ENCODE measurements at places on chromosomes 6 and 20. TPM values are rescaled to one million over a fixed set of nuclear protein-coding genes. Genes with fewer than 3 reads are reported as not detected.
A peak's percentile ranks its signal among the peaks of the same experiment; 100 is the strongest.

GRCh38 chr6:42100029-42100901 is 42.2 kb downstream of the C6orf132 start:
- H3K27me3 ChIP-seq: peaks cover 11% of the 10 kb centered on the region
- peaks cover 29% of the 10 kb centered on the region for H3K4me1 ChIP-seq
- H3K36me3 ChIP-seq: peaks cover 6% of the 10 kb centered on the region

- H3K27me3 ChIP-seq: no peaks in the 10 kb centered on the region
- no peak for DNase-seq
- peaks cover 4% of the 10 kb centered on the region for H3K36me3 ChIP-seq
- H3K4me1 ChIP-seq: peaks cover 61% of the 10 kb centered on the region
- H3K27ac ChIP-seq: peak overlapping the region; percentile 94
These were observed 452 bp downstream of the TRAF3IP2 start for GRCh38 chr6:111605100-111605751.

GRCh38 chr6:163620670-163621330 is 206.3 kb downstream of the QKI start:
- no peak overlapping the region for H3K4me3 ChIP-seq
- no peak overlapping the region for H3K27ac ChIP-seq
- no peak for DNase-seq
- H3K27me3 ChIP-seq: no peaks in the 10 kb centered on the region
- H3K4me1 ChIP-seq: no peaks in the 10 kb centered on the region
- no peaks in the 10 kb centered on the region for H3K36me3 ChIP-seq

GRCh38 chr6:27562027-27562410 is 89.1 kb upstream of the ZNF184 start:
- peaks cover 13% of the 10 kb centered on the region for H3K4me1 ChIP-seq
- H3K36me3 ChIP-seq: peaks cover 4% of the 10 kb centered on the region
- no peak overlapping the region for H3K4me3 ChIP-seq
- H3K27me3 ChIP-seq: peaks cover 78% of the 10 kb centered on the region
- no peak overlapping the region for H3K27ac ChIP-seq
- DNase-seq: no peak

- no peaks in the 10 kb centered on the region for H3K27me3 ChIP-seq
- H3K4me3 ChIP-seq: no peak overlapping the region
- DNase-seq: no peak
- H3K27ac ChIP-seq: no peak overlapping the region
These were observed 12.7 kb downstream of the NOL4L start for GRCh38 chr20:32572271-32572968.

DNA sequence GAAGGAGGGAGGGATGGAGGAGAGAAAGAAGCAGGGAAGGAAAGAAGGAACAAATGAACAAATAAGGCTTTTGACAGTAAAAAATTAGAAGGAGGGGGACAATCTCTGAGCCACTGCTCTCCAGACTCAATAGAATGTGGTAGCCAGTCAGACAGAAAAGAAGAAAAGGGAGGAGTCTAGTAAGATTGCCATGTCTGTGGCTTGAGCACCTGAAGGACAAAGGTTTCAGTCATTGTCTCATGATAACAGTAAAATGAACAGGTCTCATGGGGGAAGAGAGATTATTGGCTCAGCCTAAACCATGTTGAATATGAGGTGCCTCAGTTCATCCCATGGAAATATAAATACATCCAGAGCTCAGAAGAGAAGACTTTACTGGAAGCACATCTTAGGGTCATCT is 14.0 kb upstream of the LOC128125822 start:
- no peak overlapping the region for H3K27ac ChIP-seq
- no peaks in the 10 kb centered on the region for H3K27me3 ChIP-seq
- H3K36me3 ChIP-seq: no peaks in the 10 kb centered on the region
- no peak for DNase-seq

GRCh38 chr6:149856256-149856994 is 7.7 kb downstream of the LRP11 start:
- peaks cover 12% of the 10 kb centered on the region for H3K36me3 ChIP-seq
- H3K27ac ChIP-seq: peak overlapping the region; percentile 99
- peaks cover 38% of the 10 kb centered on the region for H3K4me1 ChIP-seq
- no peaks in the 10 kb centered on the region for H3K27me3 ChIP-seq

GRCh38 chr6:53530346-53530745 is 14.6 kb downstream of the GCLC start:
- H3K4me3 ChIP-seq: no peak overlapping the region
- H3K27me3 ChIP-seq: no peaks in the 10 kb centered on the region
- no peak for DNase-seq

GGTLC1 gene
- total RNA-seq: not detected

DNA sequence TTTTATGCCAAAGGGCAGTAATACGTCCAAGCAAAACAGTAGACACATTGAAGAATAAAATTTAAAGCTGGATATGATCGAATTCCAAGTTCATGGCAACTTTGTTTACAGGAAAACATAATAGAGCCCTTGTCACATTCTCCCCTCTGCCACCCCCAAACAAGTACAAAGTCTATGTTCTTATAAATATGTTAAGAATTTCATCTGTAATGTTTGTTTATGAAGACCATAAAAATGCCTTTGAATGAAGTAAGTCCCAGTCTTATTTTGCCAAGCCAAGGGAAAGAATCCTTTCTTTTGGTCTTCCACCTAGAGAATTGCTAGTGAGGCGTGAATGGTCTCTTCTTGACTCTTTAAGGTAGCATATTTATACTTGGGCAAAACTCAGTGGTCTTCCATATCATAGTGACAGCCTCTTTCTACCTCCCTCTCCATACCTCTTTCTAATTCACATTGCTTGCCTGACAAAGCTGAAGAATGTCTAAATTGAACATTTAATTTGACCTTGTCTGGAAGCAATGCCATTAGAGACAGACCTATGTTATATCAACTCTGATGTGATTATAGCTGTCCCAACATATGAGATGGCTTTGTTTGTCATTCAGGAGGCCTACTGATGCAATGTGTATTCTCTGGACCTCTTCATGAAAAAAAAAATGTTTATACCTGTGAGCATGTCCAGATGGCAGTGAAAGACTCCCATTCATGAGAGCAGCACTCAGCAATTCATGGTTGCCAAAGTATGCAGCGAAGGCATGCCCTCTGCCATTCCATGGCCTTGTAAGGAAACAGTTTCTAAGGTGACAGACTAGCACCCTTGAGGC is 70.6 kb upstream of the CCN2 start:
- DNase-seq: no peak
- H3K27ac ChIP-seq: no peak overlapping the region
- no peaks in the 10 kb centered on the region for H3K27me3 ChIP-seq
- no peaks in the 10 kb centered on the region for H3K36me3 ChIP-seq
- H3K4me3 ChIP-seq: no peak overlapping the region

DNA sequence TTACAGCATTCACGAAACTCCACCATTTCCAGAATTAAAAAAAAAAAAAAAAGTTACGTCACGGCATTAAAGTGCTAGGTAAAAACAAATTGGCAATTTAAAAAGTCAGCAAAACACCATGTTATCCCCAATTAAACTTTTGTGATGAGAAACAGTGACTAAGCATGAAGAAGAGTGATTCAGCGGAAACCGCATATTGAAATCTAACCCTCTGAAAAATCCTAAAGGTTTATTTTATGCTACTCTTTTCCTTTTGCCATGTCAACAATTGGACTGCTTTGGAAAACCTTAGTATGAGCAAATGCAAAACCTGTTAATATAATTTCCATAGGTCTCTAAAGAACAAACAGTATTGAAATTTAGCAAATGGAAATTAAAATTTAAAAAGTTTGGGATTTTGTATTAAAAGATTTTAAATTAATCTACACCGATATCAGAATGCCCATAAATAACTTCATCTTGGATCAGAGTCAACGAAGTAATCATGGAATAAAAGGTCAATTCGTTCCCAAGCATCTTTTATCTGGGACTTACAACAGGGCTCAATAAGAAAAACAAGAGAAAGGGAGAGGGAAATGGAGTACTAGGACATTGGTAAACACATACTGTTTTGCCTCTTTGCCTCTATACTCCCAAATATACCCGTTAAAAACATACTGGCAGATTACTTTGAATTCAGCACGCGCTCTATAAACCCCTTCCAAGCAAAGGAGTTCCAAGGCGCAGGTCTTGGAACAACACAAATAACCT is 1.1 kb downstream of the FBXO30 start:
- DNase-seq: no peak
- peak overlapping the region; percentile 93 for H3K4me3 ChIP-seq
- H3K27ac ChIP-seq: peak overlapping the region; percentile 85
- H3K27me3 ChIP-seq: no peaks in the 10 kb centered on the region
- peaks cover 2% of the 10 kb centered on the region for H3K36me3 ChIP-seq
